ENCODE measurements at places on chromosomes 13 and 19. TPM values are rescaled to one million over a fixed set of nuclear protein-coding genes. Genes with fewer than 3 reads are reported as not detected.

The LILRA1 gene
- not detected for total RNA-seq

The PBX4 gene
- total RNA-seq: 13.6 TPM

The TNFSF11 gene
- 7.4 TPM for total RNA-seq

The EXOC3L2 gene
- total RNA-seq: not detected

The IFI30 gene
- 24.6 TPM for total RNA-seq

The TMPRSS9 gene
- total RNA-seq: not detected

The CABP5 gene
- not detected for total RNA-seq

The RPL21 gene
- total RNA-seq: 1,269 TPM

The RASGRP4 gene
- total RNA-seq: 1.0 TPM

The CCNA1 gene
- 0.10 TPM for total RNA-seq
